ENCODE measurements at places on chromosomes 3 and 15. TPM values are rescaled to one million over a fixed set of nuclear protein-coding genes. Genes with fewer than 3 reads are reported as not detected.

SKOR1 gene
- 0.35 TPM for polyA plus RNA-seq

RTP3 gene
- polyA plus RNA-seq, result 0.09 TPM

APOD gene
- 39.5 TPM for polyA plus RNA-seq

FANCD2 gene
- 9.2 TPM for polyA plus RNA-seq

SERINC4 gene
- not detected for polyA plus RNA-seq

PP2D1 gene
- 0.33 TPM for polyA plus RNA-seq

GUCA1C gene
- not detected for polyA plus RNA-seq

GOLGA8G gene
- 0.03 TPM for polyA plus RNA-seq

PLS1 gene
- 0.62 TPM for polyA plus RNA-seq

C3orf85 gene
- polyA plus RNA-seq, result not detected

HDC gene
- polyA plus RNA-seq, result 1.0 TPM

SLC12A8 gene
- polyA plus RNA-seq, result 0.48 TPM

GRCh38 chr3:99419116-99419515 lies 219.3 kb upstream of the COL8A1 start:
- DNase-seq, result peak; percentile 34

DNA sequence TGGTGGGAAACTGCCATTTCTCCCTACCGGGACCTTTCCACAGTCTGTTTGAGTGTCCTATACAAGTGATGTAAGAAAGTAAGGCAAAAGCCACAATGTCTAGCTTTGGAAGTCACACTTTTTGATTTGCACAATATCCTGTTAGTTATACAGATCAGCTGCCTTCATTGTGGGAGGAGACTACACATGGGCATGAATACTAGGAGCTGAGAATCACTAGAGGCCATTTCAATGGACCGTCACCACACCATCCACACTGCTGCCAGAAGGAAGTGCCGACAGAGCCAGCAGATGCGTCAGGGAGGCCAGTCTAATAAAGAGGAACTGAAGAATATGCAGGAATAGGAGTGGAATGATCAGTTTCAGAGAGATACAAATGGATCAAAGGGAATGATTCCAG lies 65.8 kb downstream of the SCN11A start:
- DNase-seq, result no peak

GRCh38 chr3:39443530-39443929 lies 23.9 kb upstream of the MOBP start:
- no peak for DNase-seq

- DNase-seq, result peak; percentile 63
These were observed 40.9 kb upstream of the CCDC80 start for GRCh38 chr3:112681822-112682325.

- no peak for DNase-seq
These were observed 60.1 kb upstream of the ZNF148 start for GRCh38 chr3:125435231-125435630.

DNA sequence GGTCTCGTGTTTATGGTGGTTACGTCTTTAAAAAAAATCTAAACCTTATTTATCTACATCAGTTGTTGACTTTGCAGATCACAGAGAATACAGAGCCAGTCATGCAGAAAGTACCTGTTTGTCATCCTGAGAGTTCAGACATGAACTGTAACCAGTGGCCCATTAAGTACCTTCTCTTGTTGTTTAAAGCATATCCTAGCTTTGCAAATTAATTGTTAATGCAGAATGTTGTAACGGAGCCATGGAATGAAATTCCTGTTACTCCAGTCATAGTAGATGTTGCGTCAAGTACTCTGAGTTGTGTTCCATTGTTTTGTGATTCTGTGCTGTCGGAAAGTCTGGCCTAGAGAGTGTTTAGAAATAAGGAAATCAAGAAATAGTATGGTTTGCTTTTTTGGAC lies 205.2 kb downstream of the RBMS3 start:
- DNase-seq, result peak; percentile 61

- no peak for DNase-seq
These were observed 179.3 kb downstream of the THRB start for GRCh38 chr3:24315356-24315755.

DNA sequence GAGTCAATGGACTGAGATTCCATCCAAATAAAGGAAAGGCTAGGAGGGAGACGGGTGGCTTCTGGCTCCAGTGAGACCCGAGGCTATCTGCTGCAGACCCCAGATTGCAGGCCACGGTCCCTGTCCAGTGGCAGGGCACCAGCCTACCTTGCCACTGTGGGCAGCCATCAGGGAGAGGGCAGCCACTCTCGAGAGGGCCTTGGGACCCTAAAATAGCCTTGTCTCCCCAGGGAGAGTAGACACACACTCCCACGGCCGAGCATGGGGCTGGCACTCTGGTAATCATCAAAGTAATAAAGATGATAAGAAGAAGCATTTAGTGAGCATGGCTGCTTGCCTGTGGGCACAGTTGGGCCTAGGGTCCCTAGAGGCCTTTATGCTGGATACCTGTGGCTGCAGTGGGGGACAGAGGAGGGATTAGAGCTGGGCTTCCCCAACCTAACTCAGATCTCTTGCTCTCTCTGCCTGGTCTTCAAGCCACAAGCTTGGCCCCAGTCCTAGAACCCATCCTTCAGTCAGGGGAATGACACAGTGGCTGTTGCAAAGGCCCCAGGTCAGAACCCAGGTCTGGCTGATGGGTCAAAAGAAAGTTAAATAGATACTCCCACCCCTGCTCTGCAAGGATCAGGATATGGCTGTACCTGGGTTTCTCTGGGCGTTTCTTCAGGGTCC lies 9.2 kb upstream of the VIPR1 start:
- DNase-seq, result no peak
